Karpas-422 (cell line): ENCODE measurements at places on chromosomes 1 and 21. TPM values are rescaled to one million over a fixed set of nuclear protein-coding genes. Genes with fewer than 3 reads are reported as not detected.

TSPAN1 gene
- not detected in 2 replicates for total RNA-seq

- DNase-seq = no peak
Measured at GRCh38 chr1:7187112-7187493, 401.8 kb downstream of the CAMTA1 start.

DNA sequence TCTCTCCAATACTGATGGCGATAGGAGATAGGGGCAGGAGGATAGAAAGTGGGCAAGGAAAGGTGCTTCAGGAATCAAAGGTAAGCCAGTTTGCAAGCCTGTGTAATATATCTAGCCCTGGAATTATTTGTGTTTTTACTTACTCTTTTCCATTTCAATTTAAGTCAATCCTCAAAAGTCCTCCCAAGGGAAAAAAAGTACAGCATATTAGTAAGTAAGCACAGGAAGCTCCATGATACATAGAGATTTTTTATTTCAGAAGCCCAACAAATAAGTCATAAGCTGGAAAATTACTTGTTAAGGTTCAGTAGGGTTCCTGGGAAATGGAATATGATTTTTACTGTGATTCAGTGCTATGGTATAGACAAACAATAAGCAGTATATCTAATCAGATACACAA lies 337.7 kb upstream of the DUSP10 start:
- no peak for DNase-seq

DNA sequence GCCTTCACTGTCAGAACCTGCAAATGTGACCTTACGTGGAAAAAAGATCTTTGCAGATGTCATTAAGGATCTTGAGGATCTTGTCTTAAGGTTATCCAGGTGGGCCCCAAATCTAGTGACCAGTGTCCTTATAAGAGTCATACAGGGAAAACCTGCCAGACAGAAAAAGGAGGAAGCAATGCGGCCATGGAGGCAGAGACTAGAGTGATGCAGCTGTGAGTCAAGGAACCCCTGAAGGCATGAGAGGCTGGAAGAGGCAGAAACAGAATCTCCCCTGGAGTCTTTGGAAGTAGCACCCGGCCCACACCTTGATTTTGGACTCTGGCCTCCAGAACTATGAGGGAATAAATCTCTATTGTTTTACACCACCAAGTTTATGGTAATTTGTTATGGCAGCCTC lies 36.5 kb upstream of the DNASE2B start:
- DNase-seq = no peak

WDR64 gene
- not detected in 2 replicates for total RNA-seq

- no peak for DNase-seq
Measured at GRCh38 chr1:119731060-119731459, 19.3 kb downstream of the PHGDH start.

DNA sequence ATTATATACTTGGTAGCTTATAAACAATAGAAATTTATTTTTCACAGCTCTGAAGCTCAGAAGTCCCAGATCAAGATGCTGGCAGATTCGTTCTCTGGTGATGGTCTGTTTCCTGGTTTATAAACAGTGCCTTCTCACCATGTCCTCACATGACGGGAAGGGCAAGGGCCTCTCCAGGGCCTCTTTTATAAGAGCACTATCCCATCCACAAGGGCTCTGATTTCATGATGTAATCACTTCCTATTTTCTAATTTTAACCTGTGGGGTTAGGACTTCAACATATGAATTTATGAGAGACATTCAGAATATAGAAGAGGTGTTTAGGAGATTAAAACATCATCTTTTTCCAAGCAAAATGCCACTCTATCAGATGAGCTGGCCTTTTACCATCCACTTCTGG lies 32.1 kb upstream of the PLPPR4 start:
- no peak for DNase-seq

GRCh38 chr1:154982341-154982740 lies 803 bp upstream of the FLAD1 start:
- no peak for DNase-seq

DNA sequence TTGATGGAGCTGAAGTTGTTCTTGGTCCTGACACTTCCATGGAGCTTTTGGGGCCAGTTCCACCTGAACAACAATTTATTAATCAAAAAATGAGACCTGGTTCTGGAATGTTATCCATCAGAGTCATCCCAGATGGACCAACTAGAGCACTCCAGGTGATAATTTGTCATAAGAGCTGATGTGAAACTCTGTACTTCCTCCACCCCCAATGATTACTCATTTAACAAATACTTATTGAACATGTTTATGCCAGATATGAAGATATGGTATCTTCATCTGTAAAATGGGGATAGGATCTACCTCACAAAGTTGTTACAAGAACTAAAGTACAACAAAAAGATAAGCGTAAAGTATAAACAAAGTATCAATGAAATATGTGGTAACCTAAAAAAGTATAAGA lies 153.2 kb downstream of the VPS13D start:
- no peak for DNase-seq

DNA sequence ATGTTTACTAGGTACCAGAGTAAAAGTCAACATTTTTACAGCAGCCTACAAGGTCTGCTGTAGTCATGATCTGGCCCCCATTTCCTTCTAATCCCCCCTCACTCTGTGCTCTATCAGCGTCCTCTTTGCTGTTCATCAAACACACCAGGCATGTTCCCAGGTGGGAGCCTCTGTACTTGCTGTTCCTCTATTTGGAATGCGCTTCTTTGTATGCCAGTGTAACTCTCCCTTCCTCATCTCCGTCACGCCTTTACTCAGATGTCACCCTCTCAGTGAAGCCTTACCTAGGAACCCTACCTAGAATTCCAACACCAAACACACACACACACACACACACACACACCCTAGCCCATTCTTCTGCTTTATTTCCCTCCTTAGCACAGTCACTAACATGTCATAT lies 21.0 kb downstream of the TP53BP2 start:
- DNase-seq = no peak

- no peak for DNase-seq
Measured at GRCh38 chr1:63730211-63730610, 43.6 kb upstream of the ROR1 start.

DNA sequence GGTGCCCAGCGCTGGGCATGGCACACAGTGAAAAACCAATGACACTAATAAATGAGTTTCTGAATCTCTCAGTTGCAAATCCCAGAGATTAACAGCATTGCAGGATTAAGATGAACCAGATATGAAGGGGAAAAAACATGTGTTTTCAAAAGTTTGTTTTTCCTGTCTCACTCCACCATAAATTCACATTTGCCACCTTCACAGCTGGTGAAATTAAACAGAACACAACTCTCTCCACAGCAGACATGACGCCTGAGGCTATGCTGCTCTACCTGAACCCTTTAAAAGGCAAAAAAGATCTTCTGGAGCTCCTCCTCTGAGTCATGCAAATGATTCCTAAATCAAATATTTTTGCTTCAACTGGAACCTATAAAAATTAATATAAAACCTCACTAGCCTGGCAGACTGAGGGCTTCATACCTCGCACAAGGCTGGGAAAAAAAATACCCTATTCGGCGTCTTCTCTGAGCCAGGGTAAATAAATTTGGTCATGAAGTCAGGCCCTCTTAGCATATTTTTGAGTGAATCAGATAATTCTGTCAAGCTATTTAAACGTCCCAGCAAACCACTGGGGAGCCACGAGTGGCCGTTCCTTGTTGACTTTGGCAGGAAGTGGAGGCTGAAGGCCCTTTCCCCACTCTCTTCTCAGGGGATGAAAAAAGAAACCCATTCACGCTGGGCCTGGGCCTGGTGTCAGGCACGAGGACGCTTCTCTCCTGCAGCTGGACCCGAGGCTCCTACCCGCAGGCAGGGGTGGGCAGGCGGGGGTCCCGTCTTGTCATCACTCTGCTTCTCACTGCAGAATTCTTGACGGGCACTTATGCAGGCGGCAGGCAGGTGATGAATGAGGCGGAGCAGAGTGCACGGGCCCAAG lies 53.0 kb downstream of the DMRTB1 start:
- no peak for DNase-seq

- no peak for DNase-seq
Measured at GRCh38 chr21:31917108-31917507, 44.3 kb downstream of the HUNK start.

TSPEAR gene
- total RNA-seq = not detected in 2 replicates

DNA sequence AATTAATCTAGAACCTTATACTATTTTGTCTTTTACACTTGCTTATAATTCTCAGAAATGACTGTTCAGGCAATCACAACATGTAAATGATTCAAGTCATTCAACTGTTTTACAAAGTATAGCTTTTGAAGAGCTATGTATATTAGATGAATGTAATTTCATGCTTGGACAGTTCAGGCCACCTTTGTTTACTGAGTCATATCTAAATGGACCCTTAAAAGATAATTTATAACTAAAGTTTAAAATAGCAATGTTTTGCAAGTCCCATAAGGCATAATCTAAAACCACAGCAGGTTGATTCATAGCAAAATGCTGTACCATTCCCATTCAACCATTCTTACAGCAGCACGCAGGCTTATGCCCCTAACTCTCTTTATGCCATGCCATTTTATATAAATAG lies 64.8 kb downstream of the PIK3R3 start:
- peak; percentile 79 for DNase-seq

DNA sequence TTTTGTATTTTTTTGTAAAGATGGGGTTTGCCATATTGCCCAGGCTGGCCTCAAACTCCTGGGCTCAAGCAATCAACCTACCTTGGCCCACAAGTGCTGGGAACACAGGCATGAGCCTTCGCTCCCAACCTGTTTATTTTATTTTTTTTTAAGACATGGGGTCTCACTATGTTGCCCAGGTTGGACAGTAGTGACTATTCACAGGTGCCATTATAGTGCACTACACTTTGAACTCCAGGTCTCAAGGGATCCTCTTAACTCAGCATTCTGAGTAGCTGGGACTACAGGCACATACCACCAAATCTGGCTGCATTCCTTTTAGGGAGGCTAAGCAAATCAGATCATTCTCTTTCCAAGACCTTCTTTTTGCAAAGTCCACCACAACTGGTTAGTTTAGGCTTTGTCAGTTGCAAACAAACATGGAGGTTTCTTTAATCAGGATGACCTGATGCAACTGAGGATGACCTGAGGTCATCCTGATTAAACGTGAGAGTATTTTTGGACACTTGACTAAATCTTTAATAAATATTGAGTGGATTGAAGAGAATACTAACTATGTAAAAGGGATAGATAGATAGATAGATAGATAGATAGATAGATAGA lies 30.0 kb upstream of the RALGPS2 start:
- no peak for DNase-seq

GRCh38 chr1:13494025-13494424 lies 19.8 kb downstream of the LRRC38 start:
- no peak for DNase-seq

- DNase-seq = no peak
Measured at GRCh38 chr1:1233567-1233892, 1.5 kb downstream of the B3GALT6 start.
